ENCODE measurements at places on chromosomes 1 and 21.

GRCh38 chr1:170200621-170201397 lies 55.0 kb downstream of the NTMT2 start:
- DNase-seq = no peak

DNA sequence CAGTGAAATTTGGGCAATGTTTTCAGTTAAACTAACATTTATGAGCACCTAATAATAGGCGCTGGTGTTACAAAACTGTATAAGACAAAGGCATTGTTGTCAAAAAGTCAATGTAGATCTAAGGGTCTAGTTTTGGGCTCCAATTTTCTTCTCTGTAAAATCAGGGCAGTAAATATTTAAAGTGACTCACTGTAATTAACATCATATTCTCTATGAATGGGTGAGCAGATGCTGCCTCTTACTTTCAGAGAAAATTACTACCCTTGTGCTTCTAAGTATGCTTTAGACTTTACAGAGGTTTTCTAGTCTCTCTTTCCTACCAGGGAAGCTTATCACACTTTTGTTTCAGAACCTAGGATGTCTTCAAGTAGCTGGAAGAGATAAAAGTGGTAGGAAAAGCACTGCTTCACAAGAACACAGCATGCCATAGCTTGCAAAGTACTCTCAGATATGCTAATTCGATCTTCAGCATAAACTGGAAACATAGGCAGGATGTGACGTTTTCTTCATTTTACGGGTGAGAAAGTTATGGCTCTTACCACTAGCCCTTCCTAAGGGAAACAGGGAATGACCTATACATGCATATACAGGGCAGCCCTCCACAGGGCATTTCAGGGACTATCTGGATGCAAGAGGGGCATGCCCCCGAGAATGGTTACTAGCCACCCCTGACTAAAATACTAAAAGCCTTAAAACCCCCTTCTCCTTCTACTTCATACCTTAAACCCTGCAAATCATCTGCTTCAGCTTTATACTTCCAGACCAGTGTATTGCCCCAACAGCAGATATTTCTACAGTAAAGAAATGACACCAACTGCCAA lies 2.6 kb downstream of the C1orf116 start:
- DNase-seq = no peak

DNA sequence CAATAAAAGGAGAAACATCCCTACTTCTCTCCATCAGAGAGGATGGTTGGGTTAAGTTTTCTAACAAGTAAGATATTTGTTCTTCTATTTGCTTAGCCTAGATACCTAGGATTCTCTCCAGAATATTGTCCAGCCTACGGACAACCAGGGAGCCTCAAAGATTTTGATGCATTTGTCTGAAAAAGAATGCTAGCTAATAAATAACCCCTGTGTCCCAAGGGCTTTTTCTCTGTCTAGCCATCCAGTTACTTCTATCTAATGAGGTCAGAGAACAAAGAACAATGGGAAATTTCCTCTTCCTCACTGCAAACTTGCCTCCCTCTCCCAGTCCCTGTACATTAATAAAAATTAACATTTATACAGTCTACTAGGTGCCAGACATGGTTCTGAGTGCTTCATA lies 810 bp downstream of the RGS5 start:
- DNase-seq = no peak

- no peak for DNase-seq
Observed at GRCh38 chr21:38810034-38810825, 4.5 kb downstream of the ETS2 start.

DNA sequence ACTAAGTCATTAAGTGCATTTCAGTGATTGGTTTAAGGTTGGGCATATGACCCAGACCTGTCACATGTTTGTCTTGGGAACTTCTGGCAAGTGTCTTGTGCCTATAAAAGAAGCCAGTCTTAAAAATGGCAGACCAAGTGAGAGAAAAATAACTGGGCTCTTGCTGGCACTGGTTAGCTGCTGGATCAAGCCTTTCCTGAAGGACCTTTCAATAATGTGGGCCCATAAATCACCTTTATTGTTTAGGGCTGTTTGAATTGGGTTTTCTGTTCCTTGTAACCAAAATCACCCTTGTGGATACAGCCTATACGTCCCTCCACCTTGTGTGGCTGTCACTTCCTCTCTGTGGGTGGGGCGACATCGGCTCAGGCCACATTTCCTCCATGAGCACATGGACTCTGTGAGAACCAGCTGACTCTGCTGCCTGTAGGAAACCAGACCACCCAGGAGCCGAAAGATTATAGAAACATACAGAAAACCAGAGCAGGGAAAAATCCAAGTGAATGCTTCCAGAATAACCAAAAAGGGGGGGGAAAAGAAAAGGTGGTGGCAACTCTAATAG lies 25.6 kb upstream of the WNT4 start:
- no peak for DNase-seq
